ENCODE measurements at places on chromosomes 11 and 22. TPM values are rescaled to one million over a fixed set of nuclear protein-coding genes. Genes with fewer than 3 reads are reported as not detected.

The LDLRAD3 gene
- 15.0 TPM for total RNA-seq

The PLA2G3 gene
- total RNA-seq = 0.13 TPM

DNA sequence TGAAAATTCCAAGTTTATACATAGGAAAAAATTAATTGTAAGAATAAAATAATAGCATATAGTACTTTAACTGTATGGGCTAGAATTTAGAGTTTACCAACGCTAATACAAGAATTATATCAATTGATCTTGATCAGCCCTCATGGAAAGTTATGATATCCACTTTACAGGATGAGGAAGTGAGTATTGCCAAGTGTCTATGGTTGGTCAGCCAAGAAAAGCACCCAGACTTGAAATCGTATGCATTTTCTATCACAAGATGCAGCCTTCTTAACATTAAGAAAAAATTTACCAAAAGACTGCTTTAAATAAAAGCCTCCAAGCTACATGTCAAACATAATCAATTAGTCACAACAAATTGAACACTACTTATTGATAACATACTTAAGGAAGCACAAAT is 53.0 kb downstream of the DDI1 start:
- H3K4me3 ChIP-seq = no peak overlapping the region
- no peaks in the 10 kb centered on the region for H3K36me3 ChIP-seq
- no peak for DNase-seq
- no peaks in the 10 kb centered on the region for H3K4me1 ChIP-seq
- H3K27me3 ChIP-seq = peaks cover 3% of the 10 kb centered on the region
- H3K27ac ChIP-seq = no peak overlapping the region

- no peak overlapping the region for H3K4me3 ChIP-seq
- H3K27me3 ChIP-seq = no peaks in the 10 kb centered on the region
- no peak for DNase-seq
- H3K27ac ChIP-seq = no peak overlapping the region
Observed at GRCh38 chr22:32353292-32353691, 4.4 kb upstream of the RFPL3 start.

- no peak for DNase-seq
- H3K36me3 ChIP-seq = no peaks in the 10 kb centered on the region
- H3K4me1 ChIP-seq = peaks cover 3% of the 10 kb centered on the region
- no peaks in the 10 kb centered on the region for H3K27me3 ChIP-seq
Observed at GRCh38 chr22:44030702-44031082, 6.6 kb downstream of the PARVB start.

The LYVE1 gene
- total RNA-seq = 2.1 TPM

The BLID gene
- 1.0 TPM for total RNA-seq

- peaks cover 33% of the 10 kb centered on the region for H3K36me3 ChIP-seq
- peaks cover 18% of the 10 kb centered on the region for H3K4me1 ChIP-seq
- no peak overlapping the region for H3K4me3 ChIP-seq
- H3K27me3 ChIP-seq = no peaks in the 10 kb centered on the region
Observed at GRCh38 chr11:34750692-34751405, 130.0 kb downstream of the EHF start.

DNA sequence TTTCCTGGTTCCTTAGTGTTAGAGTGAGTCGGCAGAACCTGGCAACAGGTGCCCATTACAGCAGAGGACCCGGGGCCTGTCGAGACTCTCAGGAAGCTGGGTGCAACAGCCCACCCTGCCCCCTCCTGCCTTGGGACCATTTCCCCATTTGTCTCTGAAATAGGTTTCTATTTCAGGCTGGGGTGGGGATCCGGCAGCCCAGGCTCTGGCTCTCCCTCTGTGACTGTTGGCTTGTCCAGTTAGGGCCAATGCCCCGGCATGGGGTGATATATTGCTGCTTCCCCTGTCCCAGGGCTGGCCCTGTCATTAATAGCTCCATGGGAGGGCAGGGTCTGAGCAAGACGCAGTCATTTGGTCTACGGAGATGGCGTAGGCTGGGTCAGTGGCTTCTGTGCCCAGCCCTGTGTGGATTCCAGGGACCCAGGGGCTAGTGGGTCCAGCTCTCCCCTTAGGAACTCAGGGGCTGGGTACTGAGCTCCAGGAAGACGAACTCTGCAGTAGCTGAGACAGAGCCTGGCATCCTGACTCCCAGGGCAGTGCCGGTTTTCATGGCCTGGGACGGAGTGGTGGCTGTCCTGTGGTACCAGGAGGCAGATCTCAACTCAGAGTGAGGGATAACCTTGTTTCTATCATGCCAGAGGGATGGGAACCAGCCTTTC is 2.7 kb downstream of the P2RY6 start:
- no peaks in the 10 kb centered on the region for H3K36me3 ChIP-seq
- H3K4me3 ChIP-seq = no peak overlapping the region
- no peaks in the 10 kb centered on the region for H3K27me3 ChIP-seq
- H3K27ac ChIP-seq = no peak overlapping the region
- peaks cover 11% of the 10 kb centered on the region for H3K4me1 ChIP-seq
- DNase-seq = no peak

- no peaks in the 10 kb centered on the region for H3K36me3 ChIP-seq
- H3K4me3 ChIP-seq = no peak overlapping the region
- DNase-seq = no peak
- no peak overlapping the region for H3K27ac ChIP-seq
- H3K4me1 ChIP-seq = no peaks in the 10 kb centered on the region
- no peaks in the 10 kb centered on the region for H3K27me3 ChIP-seq
Observed at GRCh38 chr11:80559942-80560341, 1119.1 kb upstream of the TENM4 start.

- no peak for DNase-seq
- H3K4me1 ChIP-seq = no peaks in the 10 kb centered on the region
- no peaks in the 10 kb centered on the region for H3K27me3 ChIP-seq
- H3K27ac ChIP-seq = no peak overlapping the region
- H3K4me3 ChIP-seq = no peak overlapping the region
Observed at GRCh38 chr11:98701541-98701940, 319.2 kb upstream of the CNTN5 start.

- H3K36me3 ChIP-seq = no peaks in the 10 kb centered on the region
- peaks cover 17% of the 10 kb centered on the region for H3K4me1 ChIP-seq
- H3K27me3 ChIP-seq = no peaks in the 10 kb centered on the region
- no peak overlapping the region for H3K27ac ChIP-seq
- no peak for DNase-seq
- H3K4me3 ChIP-seq = no peak overlapping the region
Observed at GRCh38 chr11:131763193-131763890, 392.9 kb downstream of the NTM start.

DNA sequence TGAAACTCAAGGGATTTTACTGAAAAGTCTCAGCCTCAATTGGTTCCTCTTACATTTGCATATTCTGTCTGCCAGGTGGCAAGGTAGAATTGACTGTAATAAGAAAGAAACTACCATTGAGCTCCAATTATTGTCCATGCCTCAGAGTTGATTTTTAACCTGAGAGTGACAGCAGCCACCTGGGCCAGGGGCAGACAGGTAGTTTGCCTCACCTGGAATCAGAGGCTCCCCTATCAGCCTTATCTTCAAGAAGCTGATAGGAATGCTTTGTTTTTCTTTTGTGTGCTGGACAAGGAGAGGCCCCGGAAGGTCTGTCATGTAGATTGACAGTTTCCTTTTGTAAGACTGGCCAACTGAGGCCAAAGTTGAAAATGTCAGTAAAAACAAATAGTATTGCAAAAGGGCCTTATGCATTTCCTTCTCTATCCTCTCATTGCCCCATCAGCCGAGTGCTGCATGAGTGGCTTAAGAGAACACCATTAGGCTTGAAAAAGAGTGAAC is 34.1 kb downstream of the CD44 start:
- peak overlapping the region; percentile 90 for H3K27ac ChIP-seq
- H3K27me3 ChIP-seq = no peaks in the 10 kb centered on the region
- H3K36me3 ChIP-seq = peaks cover 15% of the 10 kb centered on the region
- DNase-seq = no peak
- H3K4me3 ChIP-seq = no peak overlapping the region

The TSGA10IP gene
- not detected for total RNA-seq

- no peaks in the 10 kb centered on the region for H3K27me3 ChIP-seq
- H3K27ac ChIP-seq = peak overlapping the region; percentile 69
- H3K4me1 ChIP-seq = peaks cover 52% of the 10 kb centered on the region
- peaks cover 5% of the 10 kb centered on the region for H3K36me3 ChIP-seq
- H3K4me3 ChIP-seq = no peak overlapping the region
- DNase-seq = no peak
Observed at GRCh38 chr11:111559800-111560464, 19.4 kb downstream of the LAYN start.

The CBLIF gene
- not detected for total RNA-seq

The SERHL2 gene
- total RNA-seq = 1.4 TPM

- H3K4me3 ChIP-seq = no peak overlapping the region
- peaks cover 2% of the 10 kb centered on the region for H3K4me1 ChIP-seq
- H3K27ac ChIP-seq = no peak overlapping the region
Observed at GRCh38 chr22:48438800-48439559, 1388.7 kb downstream of the BRD1 start.

DNA sequence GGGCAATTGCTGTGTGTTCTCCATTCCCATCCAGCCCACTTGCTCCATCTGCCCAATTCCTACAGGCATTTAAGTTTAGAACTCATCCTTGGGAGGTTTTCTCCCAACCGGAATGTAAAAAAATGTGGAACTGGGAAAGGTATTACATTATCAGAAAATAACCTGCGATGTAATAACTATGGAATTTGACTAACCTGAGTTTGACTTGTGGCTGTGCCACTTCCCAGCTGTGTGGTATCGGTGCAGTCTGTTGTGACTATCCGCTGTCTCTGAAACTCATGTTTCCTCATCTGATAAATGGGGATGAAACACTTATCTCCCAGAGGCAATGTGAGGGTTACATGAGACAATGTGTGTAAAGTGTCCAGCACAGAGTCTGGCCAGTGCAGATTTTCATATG is 77.6 kb downstream of the TENM4 start:
- no peaks in the 10 kb centered on the region for H3K36me3 ChIP-seq
- H3K27ac ChIP-seq = no peak overlapping the region
- no peaks in the 10 kb centered on the region for H3K4me1 ChIP-seq
- no peak overlapping the region for H3K4me3 ChIP-seq

- H3K27me3 ChIP-seq = no peaks in the 10 kb centered on the region
- no peak overlapping the region for H3K4me3 ChIP-seq
- peaks cover 3% of the 10 kb centered on the region for H3K36me3 ChIP-seq
Observed at GRCh38 chr11:64186492-64187165, 658 bp downstream of the STIP1 start.

DNA sequence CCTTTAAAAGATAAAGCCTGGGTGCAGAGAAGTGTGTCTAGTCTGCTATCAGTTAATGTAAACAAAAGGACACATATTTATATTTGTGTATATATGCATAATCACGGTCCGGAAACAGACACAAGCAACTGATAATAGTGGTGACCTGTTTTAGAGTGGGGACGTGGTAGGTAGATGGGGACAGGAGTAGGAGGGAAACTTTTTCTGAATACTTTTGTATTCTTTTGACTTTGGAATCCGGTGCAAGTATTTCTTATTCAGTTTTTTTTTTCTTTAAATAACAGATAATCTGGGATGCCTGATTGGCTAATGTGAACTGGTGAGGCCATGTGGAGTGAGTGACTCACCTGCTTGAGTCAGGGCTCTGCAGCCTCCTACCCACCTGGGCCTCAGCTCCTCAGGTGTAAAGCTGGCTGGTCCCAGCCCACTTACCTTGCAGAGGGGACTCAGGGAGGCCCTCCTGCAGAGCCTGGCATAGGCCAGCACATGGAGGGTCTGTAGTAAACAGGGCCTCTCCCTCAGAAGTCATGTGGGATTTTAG is 15.3 kb downstream of the MICAL2 start:
- H3K27me3 ChIP-seq = no peaks in the 10 kb centered on the region
- H3K27ac ChIP-seq = no peak overlapping the region
- H3K4me1 ChIP-seq = peaks cover 13% of the 10 kb centered on the region

DNA sequence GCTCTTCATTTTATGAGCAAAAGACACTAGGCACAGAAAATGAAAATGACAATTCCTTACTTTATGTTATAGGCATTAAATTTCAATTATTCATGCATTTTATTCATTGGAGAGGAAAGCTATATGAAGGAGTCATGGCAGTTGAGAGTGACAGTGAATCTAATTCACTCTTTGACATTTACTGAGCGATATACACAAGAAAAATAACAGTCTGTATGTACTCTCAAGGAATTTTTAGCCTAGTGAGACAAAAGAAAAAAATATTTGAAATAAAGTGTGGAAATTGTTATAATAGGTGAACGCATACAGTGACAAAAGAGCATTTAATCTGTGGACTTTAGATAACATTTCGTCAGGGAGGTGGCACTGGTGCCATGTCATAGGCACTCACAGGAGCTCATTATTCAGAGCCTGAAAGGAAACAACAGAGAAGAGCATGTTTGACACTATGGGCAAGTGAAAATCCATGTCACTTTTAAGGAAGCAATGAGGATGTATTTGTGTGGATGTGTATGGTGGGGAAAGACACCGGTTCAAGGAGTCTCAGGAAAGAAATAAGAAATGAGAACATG is 323.1 kb downstream of the LUZP2 start:
- no peaks in the 10 kb centered on the region for H3K36me3 ChIP-seq
- no peaks in the 10 kb centered on the region for H3K27me3 ChIP-seq
- no peak overlapping the region for H3K27ac ChIP-seq
- H3K4me3 ChIP-seq = no peak overlapping the region
- H3K4me1 ChIP-seq = peaks cover 2% of the 10 kb centered on the region

The LMO2 gene
- 0.70 TPM for total RNA-seq

- DNase-seq = no peak
- H3K27me3 ChIP-seq = no peaks in the 10 kb centered on the region
- peaks cover 11% of the 10 kb centered on the region for H3K36me3 ChIP-seq
- peaks cover 28% of the 10 kb centered on the region for H3K4me1 ChIP-seq
- H3K27ac ChIP-seq = peak overlapping the region; percentile 99
Observed at GRCh38 chr11:47177846-47178245, 1.2 kb upstream of the ARFGAP2 start.

The PDGFB gene
- 16.8 TPM for total RNA-seq

- H3K4me1 ChIP-seq = peaks cover 7% of the 10 kb centered on the region
- DNase-seq = no peak
- no peak overlapping the region for H3K4me3 ChIP-seq
- peaks cover 9% of the 10 kb centered on the region for H3K27me3 ChIP-seq
- no peaks in the 10 kb centered on the region for H3K36me3 ChIP-seq
Observed at GRCh38 chr11:79185351-79185750, 255.5 kb downstream of the TENM4 start.

- H3K27ac ChIP-seq = no peak overlapping the region
- peaks cover 25% of the 10 kb centered on the region for H3K36me3 ChIP-seq
- no peak overlapping the region for H3K4me3 ChIP-seq
- DNase-seq = no peak
- no peaks in the 10 kb centered on the region for H3K27me3 ChIP-seq
- H3K4me1 ChIP-seq = no peaks in the 10 kb centered on the region
Observed at GRCh38 chr11:64367931-64368672, 9.1 kb downstream of the RPS6KA4 start.

DNA sequence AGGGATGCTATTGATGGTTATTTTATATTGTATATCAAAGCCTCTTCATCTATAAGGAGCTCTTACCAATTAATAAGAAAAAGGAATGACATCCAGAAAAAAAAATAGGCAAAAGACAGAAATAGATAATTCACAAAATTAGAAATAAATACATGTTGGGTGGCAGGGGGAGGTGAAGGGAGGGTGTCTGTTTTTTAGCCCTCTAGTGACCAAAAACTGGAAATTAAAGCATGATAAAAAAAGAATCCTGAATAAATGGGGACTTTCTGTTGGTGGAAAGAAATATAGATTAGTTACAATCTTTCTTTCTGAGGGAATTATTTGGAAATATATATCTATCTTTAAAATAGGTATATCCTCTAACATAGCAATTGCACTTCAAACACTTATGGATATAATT is 42.0 kb upstream of the TTC36 start:
- no peaks in the 10 kb centered on the region for H3K27me3 ChIP-seq
- no peak for DNase-seq
- no peak overlapping the region for H3K4me3 ChIP-seq
- H3K4me1 ChIP-seq = no peaks in the 10 kb centered on the region
- peaks cover 57% of the 10 kb centered on the region for H3K36me3 ChIP-seq

GRCh38 chr11:102154806-102155205 is 44.6 kb downstream of the YAP1 start:
- no peak overlapping the region for H3K27ac ChIP-seq
- H3K4me1 ChIP-seq = peaks cover 76% of the 10 kb centered on the region
- H3K4me3 ChIP-seq = no peak overlapping the region
